ENCODE measurements at places on chromosomes 4 and X.

DNA sequence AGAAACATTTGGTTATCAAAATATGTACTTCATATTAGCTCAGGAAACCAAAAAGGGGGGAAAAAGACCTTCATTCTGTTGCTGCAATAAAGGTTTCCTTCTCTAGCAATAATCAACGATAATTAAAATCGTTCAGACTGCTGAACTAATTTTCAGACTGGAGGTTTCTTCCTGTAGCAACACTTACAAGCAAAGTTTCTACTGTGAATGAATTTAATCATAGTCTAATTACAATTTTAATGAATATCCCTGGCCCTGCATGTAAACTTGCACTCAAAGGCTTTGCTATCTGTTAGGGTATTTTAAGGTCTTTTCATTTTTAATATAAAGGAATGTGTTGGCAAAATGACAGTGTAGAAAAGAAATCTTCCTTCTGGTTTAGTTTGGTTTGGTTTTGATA, 265.2 kb downstream of the QDPR start:
- DNase-seq: no peak

DNA sequence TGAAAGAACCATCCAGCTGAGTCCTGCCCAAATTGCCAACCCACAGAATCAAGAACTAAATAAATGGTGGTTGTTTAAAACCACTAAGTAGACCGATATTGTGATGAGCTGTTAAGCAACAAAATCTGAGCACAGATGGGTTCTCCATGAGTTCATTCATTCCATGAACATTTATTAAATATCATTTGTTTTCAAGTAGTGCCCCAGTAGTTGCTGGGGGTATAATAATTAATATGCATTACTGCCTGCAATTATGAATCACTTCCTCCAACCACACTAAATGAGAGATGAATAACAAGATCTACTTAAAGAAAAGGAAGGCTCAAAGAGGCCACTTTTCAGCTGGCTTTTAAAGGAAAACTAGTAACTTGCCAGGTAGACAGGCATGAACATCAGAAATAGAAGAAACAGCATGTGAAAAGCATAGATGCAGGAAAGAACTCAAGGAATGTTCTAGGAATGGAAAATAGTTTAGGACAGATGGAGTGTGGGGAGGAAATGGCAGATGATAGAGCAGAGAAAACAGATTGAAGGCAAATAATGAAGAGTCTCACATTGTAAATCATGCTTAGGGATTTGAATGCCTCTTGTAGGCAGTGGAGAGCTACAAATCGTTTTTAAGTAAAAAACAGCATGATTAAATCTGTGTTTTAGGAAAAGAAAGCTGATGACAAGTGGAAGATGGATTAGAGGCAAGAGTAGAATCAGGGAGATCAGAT, 641.7 kb upstream of the DIPK2B start:
- DNase-seq: no peak

- DNase-seq: no peak
Measured at GRCh38 chrX:23811108-23811651, 28.2 kb downstream of the SAT1 start.

DNA sequence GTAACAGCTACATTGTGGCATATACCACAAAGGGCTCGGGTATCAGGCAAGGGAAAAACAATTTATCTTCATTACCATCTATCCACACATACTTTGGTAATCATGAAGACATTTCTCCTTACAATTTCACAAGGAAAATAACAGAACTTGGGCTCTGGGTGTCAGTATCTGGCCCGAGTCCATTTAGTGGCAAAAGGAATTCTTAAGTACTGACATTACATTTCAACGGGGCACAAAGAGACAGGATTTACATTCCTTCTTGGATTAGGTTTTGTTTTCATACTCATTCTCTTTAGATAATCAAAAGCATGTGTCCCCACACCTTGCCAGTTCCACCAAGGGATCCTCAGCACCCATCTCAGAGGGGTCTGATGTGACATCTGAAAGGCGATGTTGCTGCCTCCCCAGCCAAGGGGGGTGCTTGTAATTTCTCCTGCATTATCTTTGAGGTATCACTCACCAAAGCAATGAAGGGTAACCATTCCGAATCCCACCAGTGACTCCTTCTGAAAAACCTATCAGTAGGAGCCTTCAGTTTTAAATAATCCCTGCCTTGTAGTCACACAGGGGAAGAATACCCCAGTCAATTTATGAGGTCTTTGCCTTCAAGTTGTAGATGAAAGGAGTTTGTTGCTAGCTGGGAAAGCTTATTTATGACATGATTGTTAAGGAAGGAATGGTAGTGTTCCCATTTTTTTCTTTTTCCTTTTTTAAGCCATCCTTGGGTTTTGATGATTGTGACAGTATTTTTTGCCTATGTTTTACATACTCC, 118.6 kb downstream of the PALLD start:
- no peak for DNase-seq

Data from activated naive CD4-positive, alpha-beta T cell treated with anti-CD3 and anti-CD28 coated beads, Interleukin-2, amount 50 U/mL, for 72 hours (primary cell).